ENCODE measurements at places on chromosomes 1 and 21.
A peak's percentile ranks its signal among the peaks of the same experiment; 100 is the strongest.

DNA sequence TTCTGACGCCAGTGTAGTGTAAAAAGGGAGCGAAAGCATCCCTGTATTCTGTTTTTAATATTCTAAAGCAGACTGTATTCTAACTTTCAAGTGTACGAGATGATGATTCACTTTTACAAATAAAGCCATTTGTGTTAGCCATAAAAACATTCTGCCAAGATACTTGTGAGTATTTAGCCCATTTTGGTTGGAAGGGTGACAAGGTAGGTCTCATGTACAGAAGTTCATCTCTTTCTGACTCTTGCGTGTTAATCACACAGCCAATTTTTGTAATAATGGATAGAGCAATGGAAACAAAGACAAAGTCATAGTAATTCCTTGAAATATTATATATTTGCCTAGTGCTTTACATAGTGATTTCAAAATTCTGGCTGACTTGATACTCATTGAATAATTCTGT lies 125.3 kb upstream of the GREM2 start:
- DNase-seq = no peak

DNA sequence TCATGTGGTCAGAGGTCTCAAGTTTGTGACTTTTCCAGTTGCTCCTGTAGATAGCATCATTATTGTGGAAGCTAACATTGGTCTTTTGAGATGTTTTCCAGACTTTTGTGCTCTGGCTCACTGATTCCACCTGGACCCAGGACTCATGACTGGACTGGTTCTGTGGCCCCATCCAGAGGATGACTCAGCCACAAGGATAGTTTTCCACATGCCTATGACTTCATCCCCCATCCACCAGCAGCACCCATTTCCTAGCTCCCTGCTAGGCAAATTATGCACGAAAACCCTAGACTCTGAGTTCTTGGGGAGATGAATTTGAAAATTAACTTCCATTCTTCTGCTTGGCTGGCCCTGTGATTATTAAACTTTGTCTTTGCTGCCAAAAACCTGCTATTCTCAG lies 949.3 kb downstream of the MRPL39 start:
- no peak for DNase-seq

DNA sequence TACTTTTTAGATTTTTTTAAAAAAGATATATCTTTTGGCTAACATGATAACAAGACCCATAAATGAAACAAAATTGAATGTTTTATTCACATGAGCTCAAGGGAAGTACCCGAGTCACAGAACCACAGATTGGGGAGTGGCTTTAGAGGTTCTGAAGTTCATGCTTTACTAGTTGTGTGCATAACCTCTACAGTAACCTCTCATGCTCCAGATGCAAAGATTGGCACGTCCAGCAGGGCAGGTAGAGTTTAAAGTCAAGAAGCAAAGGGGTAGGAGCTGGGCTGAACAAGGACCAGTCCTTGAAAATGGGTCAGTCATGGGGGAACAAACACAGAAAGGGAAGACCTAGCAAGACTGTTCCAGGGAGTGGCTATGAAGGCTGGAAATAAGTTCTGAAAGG lies 109.6 kb downstream of the RNF220 start:
- DNase-seq = no peak

DNA sequence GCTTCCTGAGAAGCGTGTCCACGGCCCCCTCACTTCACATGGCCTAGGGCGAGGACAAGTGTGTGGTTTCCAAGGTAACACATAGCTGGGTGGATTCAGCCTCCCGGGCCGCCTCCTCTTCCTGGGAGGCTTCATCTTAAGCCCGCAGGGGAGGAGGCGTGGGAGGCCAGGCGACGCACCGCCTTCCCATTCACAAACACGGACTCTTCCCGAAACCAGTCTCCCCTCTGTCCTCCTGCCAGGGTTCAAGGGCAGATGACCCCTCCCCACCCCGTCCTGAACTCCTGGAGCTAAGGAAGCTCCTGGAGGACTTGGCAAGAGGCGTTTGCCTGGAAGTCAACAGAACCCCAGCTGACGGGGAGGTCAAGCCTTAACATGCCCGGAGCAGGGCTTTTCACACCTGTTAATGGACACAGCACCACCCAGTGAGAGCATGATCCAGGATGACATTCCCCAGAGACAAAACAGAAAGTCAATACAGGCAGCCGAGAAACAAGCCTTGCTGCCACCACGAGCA lies 56.7 kb downstream of the KCNN3 start:
- no peak for DNase-seq

- peak; percentile 92 for DNase-seq
Observed at GRCh38 chr1:100265931-100266740, at the start of gene RTCA. Gene RTCA, plus strand, starts transcription at chr1:100266216. Its CDS starts 160 bp downstream, at chr1:100266376.

DNA sequence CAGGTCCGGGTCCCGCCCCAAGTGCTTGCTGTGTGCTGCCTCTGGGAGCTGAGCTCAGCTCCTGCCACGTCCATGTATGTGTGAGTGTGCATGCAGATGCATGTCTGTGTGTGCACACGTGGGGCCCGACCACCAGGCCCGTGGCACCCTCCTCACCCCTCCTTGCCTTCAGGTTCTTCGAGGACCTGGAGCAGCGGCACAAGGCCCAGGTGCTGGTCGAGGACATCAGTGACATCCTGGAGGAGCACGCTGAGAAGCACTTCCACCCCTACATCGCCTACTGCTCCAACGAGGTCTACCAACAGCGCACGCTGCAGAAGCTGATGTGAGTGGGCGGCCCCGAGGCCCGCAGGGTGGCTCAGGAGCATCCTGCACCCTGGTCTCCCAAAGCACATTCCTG lies 18.4 kb downstream of the ARHGEF16 start:
- no peak for DNase-seq

- DNase-seq = no peak
Observed at GRCh38 chr1:89989799-89990198, 5.1 kb upstream of the ZNF326 start.

GRCh38 chr1:87219141-87219540 lies 109.5 kb upstream of the LMO4 start:
- DNase-seq = no peak

GRCh38 chr21:31872452-31873274 lies at the start of gene HUNK:
Gene HUNK, plus strand, starts transcription at chr21:31873020. Its CDS starts 655 bp downstream, at chr21:31873675.
- no peak for DNase-seq

- DNase-seq = no peak
Observed at GRCh38 chr1:183304440-183305107, 113.6 kb downstream of the NMNAT2 start.

DNA sequence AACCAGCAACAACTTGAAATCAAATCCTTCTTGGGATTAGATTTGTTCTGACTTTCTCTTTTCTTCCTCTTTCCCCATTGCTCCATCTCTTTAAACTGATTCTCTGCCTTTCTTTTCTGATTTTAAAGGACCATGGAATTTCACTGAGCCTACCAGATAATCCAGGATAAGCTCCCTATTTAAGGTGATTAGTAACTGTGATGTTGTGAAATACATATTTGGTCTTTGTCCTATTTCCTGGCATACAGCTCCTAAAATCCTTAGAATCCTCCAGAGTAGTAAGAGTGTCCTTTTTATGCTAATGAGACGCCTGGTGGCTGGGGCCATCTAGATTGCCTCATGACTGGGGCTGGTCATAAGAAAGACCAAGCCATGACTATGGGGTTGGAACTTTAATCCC lies 236.9 kb downstream of the USP25 start:
- DNase-seq = no peak
